A549 treated with AZD2906 at 1 μM for 4 hours (cell line): ENCODE measurements at places on chromosomes 12 and 14. TPM values are rescaled to one million over a fixed set of nuclear protein-coding genes. Genes with fewer than 3 reads are reported as not detected.

Gene KCNA5
- total RNA-seq = 0.03 TPM in 1 of 5 replicates, not detected in the others

Gene HVCN1
- 0.40 to 0.86 TPM (median 0.72 TPM) in 5 replicates for total RNA-seq

Gene C14orf39
- total RNA-seq = not detected in 5 replicates

Gene ING4
- 12.0 to 17.7 TPM (median 14.7 TPM) in 5 replicates for total RNA-seq

Gene PAPOLA
- 73.2 to 83.8 TPM (median 81.2 TPM) in 5 replicates for total RNA-seq

Gene FOXG1
- total RNA-seq = 0.09 to 0.22 TPM (median 0.19 TPM) in 5 replicates

Gene SLC35F4
- not detected in 5 replicates for total RNA-seq

Gene CFAP251
- 1.1 to 2.2 TPM (median 1.5 TPM) in 5 replicates for total RNA-seq

Gene HOXC4
- 2.0 to 3.3 TPM (median 2.6 TPM) in 5 replicates for total RNA-seq

Gene KRT79
- 0.05 to 0.10 TPM (median 0.07 TPM) in 4 of 5 replicates, not detected in the other for total RNA-seq

Gene POTEM
- not detected in 5 replicates for total RNA-seq

Gene NRIP2
- total RNA-seq = not detected in 5 replicates

Gene MRPS35
- total RNA-seq = 86.8 to 100 TPM (median 89.2 TPM) in 5 replicates

Gene LYZ
- 0.07 to 0.72 TPM (median 0.08 TPM) in 3 of 5 replicates, not detected in the others for total RNA-seq

Gene OR11G2
- not detected in 5 replicates for total RNA-seq

Gene CD4
- total RNA-seq = 0.01 to 0.06 TPM in 2 of 5 replicates, not detected in the others

Gene IFNG-AS1
- not detected in 5 replicates for total RNA-seq

Gene NFATC4
- total RNA-seq = 0.05 to 0.31 TPM (median 0.07 TPM) in 5 replicates

Gene CLEC4C
- total RNA-seq = not detected in 5 replicates

Gene PRH2
- 0.23 to 0.48 TPM (median 0.43 TPM) in 3 of 5 replicates, not detected in the others for total RNA-seq

Gene IL26
- total RNA-seq = not detected in 5 replicates

Gene TBPL2
- total RNA-seq = not detected in 5 replicates

Gene RD3L
- total RNA-seq = not detected in 5 replicates

Gene KRT78
- 0.04 to 0.13 TPM (median 0.07 TPM) in 5 replicates for total RNA-seq

Gene NT5DC3
- total RNA-seq = 24.5 to 31.2 TPM (median 25.7 TPM) in 5 replicates
